ENCODE measurements at places on chromosomes 6 and 20.

- DNase-seq, result no peak
Observed at GRCh38 chr6:157203312-157203744, 120.0 kb downstream of the TMEM242 start.

- DNase-seq, result no peak
Observed at GRCh38 chr6:89172131-89172530, 26.3 kb downstream of the PM20D2 start.

DNA sequence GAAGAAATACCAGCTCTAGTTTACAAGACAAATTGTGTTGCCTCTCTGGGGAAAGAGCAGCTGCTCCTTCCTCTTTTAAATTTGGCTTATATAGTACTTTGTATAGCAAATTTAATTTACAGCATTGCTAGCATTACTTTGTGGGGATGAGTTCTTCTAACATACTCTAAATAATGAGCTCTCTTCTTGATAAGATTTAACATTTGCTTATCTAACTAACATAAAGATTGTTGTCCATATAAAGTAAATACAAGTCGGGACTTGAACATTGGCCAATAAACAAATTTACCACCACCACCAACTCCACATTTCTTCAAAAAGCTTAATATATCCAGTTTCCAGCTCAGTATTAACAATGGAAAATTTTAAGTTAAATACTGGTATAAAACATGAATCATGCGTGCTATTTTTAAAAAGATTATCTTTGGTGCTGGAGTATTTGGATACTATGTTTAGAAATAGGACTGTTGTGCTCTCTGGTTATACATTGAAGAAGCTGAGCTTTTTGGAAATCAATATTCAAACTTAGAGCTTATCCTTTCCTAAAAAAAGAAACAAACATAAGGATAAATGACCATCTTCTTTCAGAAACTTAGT, 1146.9 kb upstream of the GJE1 start:
- no peak for DNase-seq

DNA sequence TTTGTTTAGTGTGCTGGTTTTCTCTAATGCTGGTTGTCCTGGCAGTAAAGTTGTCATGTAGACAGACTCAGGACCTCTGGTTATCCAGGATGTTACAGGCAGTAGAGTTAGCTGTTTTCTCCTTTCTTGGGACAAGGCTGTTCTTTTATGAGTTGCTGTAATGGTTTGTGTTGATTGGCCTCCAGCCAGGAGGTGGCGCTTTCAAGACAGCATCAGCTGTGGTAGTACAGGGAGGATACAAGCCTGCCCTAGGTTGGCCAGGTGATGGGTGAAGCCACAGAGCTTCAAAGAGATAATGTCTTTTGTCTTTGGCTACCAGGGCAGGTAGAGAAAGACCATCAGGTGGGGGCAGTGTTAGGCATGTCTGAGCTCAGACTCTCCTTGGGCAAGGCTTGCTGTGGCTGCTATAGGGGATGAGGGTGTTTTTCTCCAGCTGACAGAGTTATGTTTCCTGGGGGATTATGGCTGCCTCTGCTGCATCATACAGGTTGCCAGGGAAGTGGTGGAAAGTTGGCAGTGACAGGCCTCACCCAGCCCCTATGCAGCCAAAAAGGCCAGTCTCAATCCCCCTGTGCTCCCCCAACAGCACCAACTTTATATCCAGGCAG, 127.2 kb upstream of the TAB2 start:
- peak; percentile 76 for DNase-seq

GRCh38 chr6:9085054-9085708, 649.8 kb upstream of the SLC35B3 start:
- no peak for DNase-seq

- no peak for DNase-seq
Observed at GRCh38 chr6:30311671-30312070, 15.1 kb upstream of the TRIM39 start.

DNA sequence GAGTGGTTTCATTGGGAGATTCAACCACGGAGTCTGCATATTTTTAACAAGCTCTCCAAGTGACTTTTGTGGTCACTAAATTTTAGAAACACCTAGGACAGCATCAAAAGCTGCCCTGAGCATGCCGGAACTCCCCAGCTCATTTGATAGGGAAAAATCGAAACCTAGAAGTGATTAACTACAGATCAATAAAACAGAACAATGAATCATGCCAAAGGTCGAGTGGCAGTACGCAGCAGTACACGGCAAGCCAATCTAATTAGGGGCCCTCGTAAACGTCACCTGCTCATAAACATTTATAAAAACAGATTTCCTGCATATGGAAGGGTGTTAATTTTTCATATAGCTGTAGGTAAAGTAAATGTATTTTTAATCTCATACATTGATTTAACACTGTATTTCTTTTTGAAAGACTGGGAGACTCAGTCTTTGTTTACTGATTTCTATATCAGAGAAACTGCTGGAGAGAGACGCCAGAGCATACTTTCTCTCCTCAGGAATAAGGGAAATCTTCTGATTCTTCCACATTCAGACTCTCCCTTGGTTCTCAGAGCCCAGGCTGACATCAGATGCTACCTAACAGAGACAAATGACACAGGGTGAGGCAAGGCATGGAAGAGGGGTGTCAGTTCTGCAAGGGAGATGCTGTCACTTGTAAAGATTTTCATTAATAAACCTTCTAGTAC, 232.5 kb downstream of the PTPRT start:
- no peak for DNase-seq

DNA sequence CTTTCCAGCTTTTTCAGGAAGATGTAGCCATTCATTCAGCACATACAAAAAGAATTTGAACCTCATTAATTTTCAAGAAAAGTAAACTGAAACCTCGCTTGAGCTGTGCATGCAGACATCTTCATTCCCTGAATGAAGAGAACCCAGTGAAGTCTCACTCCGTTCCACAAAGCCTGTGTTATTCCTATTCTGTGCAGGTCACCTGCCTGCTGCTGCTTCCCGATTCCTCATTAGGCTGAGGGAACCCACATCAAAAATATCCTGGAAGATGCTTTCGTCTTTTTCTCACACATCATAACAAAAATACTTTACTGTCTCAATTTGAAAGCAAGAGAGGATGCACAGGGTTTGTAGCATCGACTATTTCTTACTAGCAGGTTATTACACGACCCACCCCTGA, 40.1 kb downstream of the TRMT6 start:
- no peak for DNase-seq

- DNase-seq, result no peak
Observed at GRCh38 chr6:66897576-66897975, 1190.5 kb upstream of the EYS start.

- DNase-seq, result no peak
Observed at GRCh38 chr6:148343047-148343782, 577 bp downstream of the SASH1 start.

DNA sequence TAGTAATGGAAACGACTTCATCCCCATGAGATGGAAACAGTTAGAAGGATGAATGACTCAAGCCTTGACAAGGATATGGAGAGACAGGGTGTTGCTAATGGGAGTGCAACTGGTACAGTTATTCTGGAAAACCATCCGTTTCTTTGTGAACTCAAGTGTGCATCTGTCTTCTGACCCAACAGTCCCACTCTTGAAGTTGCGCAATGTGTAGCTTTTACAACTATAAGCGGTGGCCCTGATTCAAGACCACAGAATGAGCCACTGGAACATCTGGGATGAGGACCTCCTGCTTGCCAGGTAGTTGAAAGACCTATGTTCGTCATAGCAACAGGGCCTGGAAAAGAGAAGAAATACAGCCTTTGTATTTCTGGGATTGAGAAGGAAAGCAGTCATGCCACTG, 115.8 kb upstream of the GMDS start:
- DNase-seq, result no peak

DNA sequence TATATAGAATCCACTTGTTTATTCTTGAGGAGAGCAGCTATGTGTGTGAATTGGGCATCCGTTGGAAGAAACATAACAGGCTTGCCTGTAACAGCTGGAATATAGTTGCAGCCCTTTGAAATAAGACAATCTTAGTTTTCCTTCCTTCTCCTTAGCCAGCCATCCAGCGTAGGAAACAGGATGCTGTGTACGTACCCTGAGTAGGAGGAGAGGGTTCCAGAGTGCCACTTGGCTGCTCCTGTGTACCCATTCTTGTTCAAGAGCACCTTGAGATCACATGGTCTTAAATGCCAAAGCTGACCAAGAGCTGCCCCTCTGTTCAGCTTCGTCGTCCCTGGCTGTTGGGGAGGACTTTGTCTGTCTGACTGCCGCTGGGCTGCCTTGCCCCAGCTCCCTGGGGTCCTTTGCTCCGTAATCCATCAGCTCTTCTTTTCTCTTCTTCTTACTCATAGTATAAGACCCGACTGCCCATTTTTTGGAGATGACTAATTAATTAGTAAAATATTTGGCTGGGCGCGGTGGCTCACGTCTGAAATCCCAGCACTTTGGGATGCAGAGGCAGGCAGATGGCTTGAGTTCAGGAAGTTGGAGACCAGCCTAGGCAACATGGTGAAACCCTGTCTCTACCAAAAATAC, 49.0 kb downstream of the RREB1 start:
- DNase-seq, result no peak

DNA sequence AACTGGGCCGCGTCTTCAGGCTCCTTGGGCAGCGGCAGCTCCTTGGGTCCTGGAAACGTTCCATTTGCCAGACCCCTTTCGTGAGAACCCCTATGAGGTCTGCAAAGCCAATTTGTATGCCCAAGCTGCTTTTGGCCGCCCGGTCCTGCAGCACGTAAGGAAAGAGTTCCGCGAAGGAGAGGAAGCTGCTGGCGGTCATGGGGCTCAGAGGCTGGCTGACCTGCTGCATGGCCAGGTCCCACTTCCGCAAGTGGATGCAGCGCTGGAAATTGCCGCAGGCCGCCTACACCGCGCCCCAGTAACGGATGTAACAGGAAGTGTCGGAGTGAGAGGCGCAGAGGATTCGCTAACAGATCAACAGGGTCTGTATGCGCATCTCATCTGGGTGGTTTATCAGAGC, 18.8 kb downstream of the RFPL4B start:
- DNase-seq, result no peak

GRCh38 chr6:15675536-15676220, 12.8 kb upstream of the DTNBP1 start:
- DNase-seq, result no peak

GRCh38 chr20:1822564-1823449, 72.4 kb upstream of the SIRPA start:
- DNase-seq, result no peak

DNA sequence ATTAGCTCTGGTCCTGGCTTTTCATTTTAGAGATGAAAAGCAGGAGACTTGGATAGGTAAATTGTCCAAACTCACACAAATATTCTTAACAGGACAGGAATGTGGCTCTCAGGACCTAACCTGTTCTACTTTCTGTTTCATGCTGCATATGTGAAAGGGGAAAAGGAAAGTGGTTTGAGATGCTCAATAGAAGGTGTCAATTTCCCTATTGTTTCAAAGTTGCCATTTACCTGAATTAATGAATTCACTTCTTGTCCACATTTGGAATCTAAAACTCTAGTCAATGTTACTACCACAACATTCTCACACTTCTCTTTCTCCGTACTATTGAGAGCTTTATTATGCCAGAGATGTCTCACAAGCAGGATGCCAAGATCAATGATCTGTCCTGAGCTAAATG, 4.8 kb upstream of the EFHC1 start:
- DNase-seq, result no peak

DNA sequence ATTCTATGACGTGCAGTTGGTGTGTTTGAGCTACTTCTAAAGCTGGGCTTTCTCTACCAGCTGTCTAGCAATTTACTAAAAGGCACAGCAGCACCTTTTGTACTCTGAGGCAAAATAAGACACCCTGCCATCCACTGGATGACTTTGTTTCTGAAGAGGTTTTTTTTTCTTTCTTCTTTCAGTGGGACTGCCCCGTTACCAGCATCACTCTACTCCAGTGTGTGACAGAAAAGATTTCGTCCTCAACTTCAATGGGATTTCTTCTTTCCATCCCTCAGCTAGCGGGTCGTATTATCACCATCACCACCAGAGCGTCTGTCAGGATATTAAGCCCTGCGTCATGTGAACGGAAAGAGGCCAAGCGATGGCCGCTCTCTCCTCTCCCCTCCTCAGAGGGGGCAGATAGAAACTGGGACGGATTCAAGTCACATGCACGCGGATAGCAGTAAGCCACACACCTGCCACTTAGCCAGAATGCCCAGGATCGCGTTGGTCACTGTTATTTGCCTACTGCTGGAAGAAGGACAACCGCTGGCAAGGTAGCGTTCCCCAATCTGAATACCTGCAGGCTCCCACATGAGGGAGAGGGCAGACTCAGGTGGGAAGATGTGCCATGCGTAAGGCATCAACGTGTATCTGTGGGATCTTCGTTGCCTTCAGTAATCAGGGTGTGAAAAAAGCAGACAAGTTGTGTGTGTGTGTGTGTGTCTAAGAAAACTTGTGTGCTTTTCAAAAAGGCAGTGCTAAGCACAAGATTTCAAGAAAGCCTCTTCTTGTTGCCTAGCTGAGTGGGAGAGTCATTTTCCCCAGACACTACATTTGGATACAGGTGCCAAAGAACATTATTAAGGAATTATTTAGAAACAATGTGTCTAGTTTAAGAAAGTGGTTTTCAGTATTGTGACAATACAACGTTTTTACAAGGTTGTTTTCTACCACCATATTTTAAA, 5.4 kb downstream of the FOXF2 start:
- no peak for DNase-seq

- DNase-seq, result no peak
Observed at GRCh38 chr6:5246141-5247097, 14.3 kb downstream of the LYRM4 start.

DNA sequence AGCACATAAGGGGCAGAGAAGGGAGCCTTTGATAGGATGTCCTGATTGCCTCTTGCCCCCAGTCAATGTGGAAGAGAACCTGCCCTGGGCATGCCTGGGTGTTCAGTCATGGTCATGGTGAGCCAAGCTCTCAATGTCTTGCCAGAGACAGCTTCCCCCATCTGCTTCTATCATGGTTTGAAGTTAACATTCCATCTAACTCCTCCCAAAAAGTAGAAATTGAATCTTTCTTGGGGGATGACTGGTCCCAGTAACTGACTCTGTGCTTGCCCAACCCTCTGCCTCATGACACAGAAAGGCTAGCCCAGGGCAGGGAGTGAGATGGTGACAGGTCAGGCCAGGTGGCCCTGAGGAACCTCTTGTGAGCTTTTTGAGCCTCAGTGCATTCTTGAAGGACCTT, 60.1 kb downstream of the ADTRP start:
- DNase-seq, result no peak

- DNase-seq, result no peak
Observed at GRCh38 chr20:1337441-1337840, 8.5 kb upstream of the SDCBP2 start.

DNA sequence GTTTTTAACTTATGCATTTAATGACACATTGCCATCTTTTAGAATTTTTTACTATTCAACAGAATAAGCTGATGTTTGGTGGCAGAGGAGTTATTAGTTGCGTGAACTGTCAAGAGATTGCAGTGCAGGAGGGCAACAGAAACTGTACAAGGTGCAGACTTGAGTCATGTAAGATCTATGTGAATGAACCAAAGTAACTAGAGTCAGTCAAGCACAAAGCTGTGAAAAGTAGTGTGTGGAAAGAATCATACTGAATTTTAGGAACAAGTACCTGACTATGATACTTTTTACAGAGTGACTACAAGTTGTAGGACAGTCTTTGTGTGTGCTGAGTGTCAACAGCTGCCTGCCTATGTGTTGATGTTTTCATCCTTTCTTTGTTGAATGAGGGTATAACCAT, 2.7 kb upstream of the C6orf163 start:
- DNase-seq, result no peak

All from stimulated activated CD4-positive, alpha-beta T cell treated with anti-CD3 and anti-CD28 coated beads, Interleukin-15, amount 100 ng/mL, for 24 hours (primary cell).